ENCODE measurements at places on chromosomes 2 and 18. TPM values are rescaled to one million over a fixed set of nuclear protein-coding genes. Genes with fewer than 3 reads are reported as not detected.

DNA sequence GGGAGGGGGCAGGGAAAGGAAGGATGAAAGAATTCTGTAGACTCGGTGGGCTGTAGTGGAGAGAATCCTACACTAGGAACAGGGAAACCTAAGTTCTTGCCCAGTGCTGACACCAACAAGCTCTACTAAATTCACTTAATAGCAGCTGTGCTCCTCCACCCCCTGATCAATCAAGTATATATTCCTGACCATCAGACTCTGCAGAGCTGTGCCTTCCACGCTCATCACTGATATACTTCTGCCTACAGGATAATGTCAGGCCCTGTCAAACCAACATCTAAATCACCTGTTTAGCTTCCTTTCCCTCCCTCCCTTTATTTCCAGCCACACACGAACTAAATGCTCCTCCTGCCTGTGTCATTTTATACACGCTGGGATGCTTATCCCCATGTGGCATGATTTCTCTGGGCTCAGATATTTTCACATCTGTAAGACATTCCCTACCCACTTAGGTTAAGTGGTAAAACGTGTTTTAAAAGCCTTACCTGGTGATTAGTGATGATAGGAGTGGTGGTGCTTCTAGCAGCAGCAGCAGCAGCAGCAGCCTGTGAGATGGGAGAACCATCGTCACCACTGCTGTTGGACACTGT lies 301.9 kb downstream of the LRRTM1 start:
- DNase-seq: no peak
- H3K36me3 ChIP-seq: no peaks in the 10 kb centered on the region
- H3K4me3 ChIP-seq: no peak overlapping the region
- H3K27me3 ChIP-seq: no peaks in the 10 kb centered on the region

- peaks cover 38% of the 10 kb centered on the region for H3K27me3 ChIP-seq
- no peak overlapping the region for H3K4me3 ChIP-seq
- H3K4me1 ChIP-seq: peaks cover 7% of the 10 kb centered on the region
- H3K27ac ChIP-seq: no peak overlapping the region
- DNase-seq: peak; percentile 47
- H3K36me3 ChIP-seq: no peaks in the 10 kb centered on the region
These were observed 43.0 kb upstream of the RAB6C start for GRCh38 chr2:129936334-129936934.

PUS10 gene
- 7.1 TPM for total RNA-seq

GRCh38 chr2:62477573-62477972 lies 28.4 kb downstream of the TMEM17 start:
- H3K27ac ChIP-seq: peak overlapping the region; percentile 66
- peaks cover 5% of the 10 kb centered on the region for H3K27me3 ChIP-seq
- H3K4me3 ChIP-seq: no peak overlapping the region

- H3K27ac ChIP-seq: no peak overlapping the region
- no peak overlapping the region for H3K4me3 ChIP-seq
- DNase-seq: no peak
- H3K27me3 ChIP-seq: no peaks in the 10 kb centered on the region
- H3K36me3 ChIP-seq: no peaks in the 10 kb centered on the region
- H3K4me1 ChIP-seq: no peaks in the 10 kb centered on the region
These were observed 891.4 kb downstream of the CCDC85A start for GRCh38 chr2:57075226-57075625.

MATN3 gene
- 3.1 TPM for total RNA-seq

- no peak overlapping the region for H3K4me3 ChIP-seq
- H3K27me3 ChIP-seq: no peaks in the 10 kb centered on the region
- H3K4me1 ChIP-seq: peaks cover 5% of the 10 kb centered on the region
- H3K36me3 ChIP-seq: peaks cover 16% of the 10 kb centered on the region
- DNase-seq: no peak
These were observed 44.5 kb downstream of the COMMD1 start for GRCh38 chr2:61949714-61950560.

- H3K27me3 ChIP-seq: no peaks in the 10 kb centered on the region
- H3K4me1 ChIP-seq: no peaks in the 10 kb centered on the region
- DNase-seq: no peak
- H3K36me3 ChIP-seq: peaks cover 18% of the 10 kb centered on the region
These were observed 59.7 kb downstream of the CLIP4 start for GRCh38 chr2:29174937-29175336.

GRCh38 chr2:149989447-149990063 lies 402.0 kb upstream of the MMADHC start:
- no peak for DNase-seq
- no peak overlapping the region for H3K4me3 ChIP-seq
- peak overlapping the region; percentile 21 for H3K27ac ChIP-seq
- peaks cover 40% of the 10 kb centered on the region for H3K4me1 ChIP-seq
- no peaks in the 10 kb centered on the region for H3K36me3 ChIP-seq

- H3K36me3 ChIP-seq: no peaks in the 10 kb centered on the region
- peaks cover 6% of the 10 kb centered on the region for H3K4me1 ChIP-seq
- DNase-seq: no peak
- H3K27me3 ChIP-seq: peaks cover 29% of the 10 kb centered on the region
- no peak overlapping the region for H3K4me3 ChIP-seq
These were observed 11.8 kb downstream of the CYRIA start for GRCh38 chr2:16653799-16654198.

GRCh38 chr2:157431176-157431575 lies 12.7 kb downstream of the CYTIP start:
- H3K27me3 ChIP-seq: no peaks in the 10 kb centered on the region
- H3K36me3 ChIP-seq: no peaks in the 10 kb centered on the region
- DNase-seq: no peak
- no peak overlapping the region for H3K27ac ChIP-seq

IL1RN gene
- total RNA-seq: not detected

All from progenitor cell of endocrine pancreas (in vitro differentiated cells).